Coronary artery (tissue), 2 donors: ENCODE measurements at places on chromosomes 12 and 14.

- no peak for DNase-seq
Observed at GRCh38 chr12:123356159-123356670, 8.4 kb downstream of the SBNO1 start.

DNA sequence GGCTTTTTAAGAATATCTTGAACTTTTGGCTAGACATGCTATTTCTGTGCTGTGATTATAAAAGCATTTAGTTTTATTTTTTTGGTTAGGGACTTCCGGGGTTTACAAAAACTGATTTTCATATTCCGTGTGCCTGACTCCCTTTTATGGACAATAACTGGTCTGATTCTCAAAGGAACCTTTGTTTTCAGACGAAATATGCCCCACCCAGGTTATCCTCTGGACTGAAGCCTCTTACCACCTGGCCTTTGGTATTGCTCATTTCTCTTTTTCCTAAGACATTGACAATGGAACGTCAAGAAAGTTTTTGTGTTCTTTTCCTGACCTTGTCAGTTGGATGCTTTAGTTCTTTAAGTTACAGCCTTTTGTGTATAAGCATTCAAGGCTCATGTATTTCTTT, 10.8 kb downstream of the TIGAR start:
- no peak for DNase-seq

DNA sequence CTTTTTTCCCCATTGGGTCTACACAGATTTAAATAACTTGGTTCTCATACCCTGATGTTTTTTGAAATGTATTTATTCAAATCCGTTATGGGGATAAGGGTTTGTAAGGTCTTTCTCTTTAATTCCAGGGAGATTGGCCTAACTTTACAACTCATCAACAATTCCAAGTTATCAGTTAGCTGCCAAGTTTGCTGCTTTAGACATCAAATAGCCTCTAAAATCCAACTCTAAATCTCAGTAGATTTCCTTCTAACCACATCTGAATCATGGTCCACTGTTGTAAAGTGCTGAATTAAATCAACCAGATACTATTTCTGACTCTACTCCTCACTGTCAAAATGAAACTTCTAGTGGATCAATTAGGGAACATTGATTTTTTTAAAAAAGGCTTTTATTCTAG, 364.1 kb upstream of the E2F7 start:
- DNase-seq, result no peak

DNA sequence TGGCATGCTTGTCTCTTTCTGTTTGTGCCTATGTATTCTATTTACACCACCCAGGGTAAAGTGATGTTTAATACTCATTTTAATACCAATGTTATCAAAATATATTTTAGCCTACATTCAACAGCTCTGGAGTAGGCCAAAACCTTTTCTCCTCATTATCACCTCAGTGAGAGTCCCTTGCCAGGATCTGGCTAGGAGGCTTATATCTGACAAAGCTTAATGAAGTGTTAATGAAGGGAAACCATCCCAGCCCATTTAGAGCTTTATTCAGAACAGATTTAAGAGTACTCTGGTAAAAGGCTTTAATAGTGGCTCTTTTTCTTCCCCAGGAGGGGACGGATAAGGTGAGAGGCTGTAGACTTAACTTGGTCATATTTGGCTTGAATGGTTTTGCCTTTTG, 137.6 kb downstream of the GRIN2B start:
- no peak for DNase-seq

DNA sequence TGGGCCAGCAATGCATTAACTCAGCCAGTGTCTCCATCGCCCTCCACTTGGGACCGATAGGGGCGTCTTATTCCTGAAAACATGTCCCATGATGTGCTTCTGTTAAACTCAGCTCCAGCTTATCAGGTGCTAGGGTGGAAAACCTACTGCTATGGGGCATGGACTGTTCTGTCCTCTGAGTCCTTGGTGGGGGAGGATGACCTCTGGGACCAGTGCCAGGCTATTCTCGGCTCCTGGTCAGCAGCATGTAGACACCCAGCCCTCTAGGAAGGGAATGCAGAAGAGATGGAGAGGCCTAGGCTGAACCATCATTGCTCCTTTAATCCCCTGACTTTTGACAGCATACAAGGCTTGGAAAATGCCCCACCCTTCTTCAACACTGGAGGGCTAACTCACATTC, 486.2 kb downstream of the MED13L start:
- no peak for DNase-seq

- DNase-seq, result no peak
Observed at GRCh38 chr12:92133171-92133570, 12.5 kb downstream of the BTG1 start.

DNA sequence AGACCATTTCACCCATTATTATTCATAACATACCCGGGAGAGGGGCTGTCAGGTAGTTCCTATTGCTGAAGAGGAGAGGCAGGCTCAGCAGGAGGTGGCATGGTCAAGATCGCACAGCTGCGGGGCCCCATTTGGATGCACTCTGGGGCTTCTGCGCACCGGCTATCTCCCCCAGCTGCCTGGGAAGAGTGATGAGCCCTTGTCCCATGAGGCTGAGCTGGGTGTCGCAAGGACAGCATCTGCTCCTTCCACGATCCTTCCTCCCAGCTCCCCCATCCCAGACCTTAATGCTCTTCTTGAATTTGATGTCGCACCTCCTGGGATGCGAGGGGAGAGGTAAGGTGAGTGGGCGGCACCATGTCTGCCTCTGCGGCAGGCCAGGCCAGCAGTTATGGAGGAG, 62.6 kb downstream of the SLC24A4 start:
- DNase-seq, result no peak

- peak; percentile 83 for DNase-seq
Observed at GRCh38 chr12:2794191-2794735, 507 bp upstream of the FKBP4 start.

DNA sequence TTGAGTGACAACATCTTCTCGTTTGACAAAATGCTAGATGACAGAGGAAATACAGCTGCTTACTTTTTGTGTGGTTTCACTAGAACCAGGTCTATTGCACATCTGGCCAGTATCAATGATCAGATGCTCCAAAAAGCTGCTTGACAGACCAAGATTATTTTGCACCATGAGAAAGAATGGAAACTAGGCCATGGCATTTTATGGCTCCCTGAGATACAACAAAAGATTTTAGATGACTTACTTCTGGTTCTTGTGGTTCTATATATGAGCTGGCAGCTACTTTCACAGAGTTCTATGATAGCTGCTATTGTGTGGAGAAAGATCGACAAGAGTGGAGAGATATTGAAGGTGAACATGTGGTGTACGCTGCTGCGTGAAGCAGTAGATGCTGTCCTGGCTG, 25.9 kb upstream of the PPFIBP1 start:
- no peak for DNase-seq

DNA sequence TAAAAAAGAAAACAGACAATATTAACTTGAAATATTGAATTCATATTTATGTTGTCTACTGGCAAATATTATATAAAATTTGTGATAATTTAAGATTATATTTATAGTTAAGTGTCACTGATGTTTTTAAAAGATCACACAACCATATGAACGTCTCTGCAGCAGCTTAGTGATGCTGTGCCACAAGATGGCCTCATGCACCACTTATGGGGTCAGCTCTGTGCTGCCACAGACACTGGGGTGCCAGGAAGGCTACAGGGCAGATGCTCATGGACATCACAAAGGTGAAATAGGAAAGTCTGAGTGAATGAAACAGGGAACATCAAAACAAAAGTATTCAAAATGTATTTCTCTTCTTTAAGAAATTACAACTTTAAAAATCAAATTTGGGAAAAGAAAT, 13.1 kb downstream of the ATXN3 start:
- DNase-seq, result no peak

GRCh38 chr14:95190857-95191256, 33.5 kb upstream of the DICER1 start:
- peak; percentile 36 for DNase-seq

DNA sequence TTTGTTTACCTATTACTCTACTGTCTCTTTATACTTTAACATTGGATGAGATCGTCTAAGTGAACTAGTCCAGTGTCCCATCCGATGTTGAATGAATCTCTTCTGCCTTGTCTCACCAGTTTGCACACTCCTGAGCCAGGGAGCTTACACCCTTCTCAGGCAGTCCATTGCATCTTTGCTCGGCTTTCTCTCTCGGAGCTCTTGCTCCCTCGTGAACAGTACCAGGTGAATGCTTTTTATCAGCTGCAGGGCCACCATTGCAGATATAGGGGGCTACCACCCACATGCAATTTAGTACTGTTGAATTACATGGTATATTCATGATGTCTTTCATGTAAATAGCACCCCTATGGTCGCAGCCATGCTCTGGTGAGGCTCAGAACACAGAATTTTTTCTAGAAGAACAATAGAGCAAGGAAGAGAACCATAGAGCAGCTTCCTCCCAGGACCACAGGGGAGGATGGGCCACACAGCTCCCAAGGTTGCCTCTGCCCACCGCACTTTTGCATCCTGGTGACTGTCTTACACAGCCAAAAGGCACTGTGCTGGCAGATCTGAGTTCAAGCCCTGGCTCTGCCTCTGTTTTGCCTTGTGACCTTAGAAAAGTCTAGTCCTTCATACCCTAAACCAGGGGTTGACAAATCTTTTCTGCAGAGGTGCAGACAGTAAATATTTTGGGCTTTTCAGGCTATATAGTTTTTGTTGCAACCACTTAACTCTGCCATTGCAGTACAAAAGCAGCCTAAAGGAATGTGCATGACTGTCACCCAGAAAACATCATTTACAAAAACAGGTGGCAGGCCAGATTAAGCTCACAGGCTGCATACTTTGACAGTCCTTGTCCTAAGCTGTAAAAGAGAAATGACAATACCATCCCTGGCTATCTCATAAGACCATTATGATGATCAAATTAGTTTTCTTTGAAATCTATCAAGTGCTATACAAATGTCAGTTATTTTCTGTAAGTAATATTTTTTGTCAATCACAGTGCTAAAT, 35.4 kb downstream of the PLEKHG7 start:
- no peak for DNase-seq

DNA sequence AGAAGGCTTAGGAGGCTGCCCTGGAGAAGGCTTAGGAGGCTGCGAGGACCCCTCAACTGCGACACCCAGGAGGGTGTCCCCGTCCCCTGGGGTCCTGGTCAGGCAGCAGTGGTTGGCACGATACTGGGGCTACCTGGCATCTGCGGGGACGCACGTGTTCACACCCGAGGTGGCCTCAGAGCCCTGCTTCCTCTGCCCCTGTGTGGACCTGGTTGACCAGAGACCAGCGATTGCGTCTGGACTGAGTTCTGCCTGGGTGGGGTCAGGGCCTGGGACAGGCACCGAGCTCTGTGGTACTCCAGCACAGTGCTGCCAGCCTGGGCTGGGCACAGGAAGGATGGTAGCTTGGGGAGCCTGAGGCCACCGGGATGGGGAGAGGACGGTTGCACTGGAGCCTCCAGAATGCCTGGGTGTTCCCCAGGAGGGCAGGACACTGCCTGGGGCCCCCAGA, 735 bp downstream of the ASPG start:
- peak; percentile 71 for DNase-seq

DNA sequence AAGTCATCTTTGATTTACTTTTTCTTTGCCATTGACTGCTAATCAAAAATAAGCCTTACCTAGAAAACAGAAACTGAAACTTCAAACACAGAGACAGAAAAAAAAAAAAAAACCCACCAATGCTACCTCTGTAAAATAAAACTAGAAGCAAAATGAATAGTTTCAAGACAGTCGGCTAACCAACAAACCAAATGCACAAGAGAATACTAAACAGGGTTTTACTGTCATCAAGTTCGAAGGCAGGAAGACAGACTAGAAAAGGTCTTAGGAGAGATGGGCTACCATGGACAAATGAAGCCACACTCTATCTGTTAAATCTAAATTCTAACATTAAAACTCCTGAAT, 59.5 kb downstream of the SEL1L start:
- no peak for DNase-seq

DNA sequence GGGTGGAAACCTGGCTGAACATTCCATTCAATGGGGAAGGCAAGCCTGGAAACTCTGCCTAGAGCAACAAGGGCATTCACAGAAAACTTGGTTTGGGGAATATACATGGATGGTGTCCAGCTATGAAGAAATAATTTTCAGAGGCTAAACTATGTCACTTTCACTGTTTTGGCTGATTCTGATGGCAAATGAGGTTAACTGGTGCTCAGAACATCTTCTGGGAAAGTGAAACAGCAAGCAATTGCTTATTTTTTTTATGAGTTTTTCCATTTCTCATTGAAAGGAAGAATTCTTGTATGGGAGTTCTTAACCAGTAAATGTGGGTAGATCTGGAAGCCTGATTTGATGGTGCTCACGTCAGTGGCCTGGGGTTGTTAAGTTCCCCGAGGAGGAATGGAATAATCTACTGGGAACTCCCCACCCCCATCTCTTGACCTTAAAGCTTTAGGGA, 132.8 kb upstream of the BTG1 start:
- DNase-seq, result no peak

DNA sequence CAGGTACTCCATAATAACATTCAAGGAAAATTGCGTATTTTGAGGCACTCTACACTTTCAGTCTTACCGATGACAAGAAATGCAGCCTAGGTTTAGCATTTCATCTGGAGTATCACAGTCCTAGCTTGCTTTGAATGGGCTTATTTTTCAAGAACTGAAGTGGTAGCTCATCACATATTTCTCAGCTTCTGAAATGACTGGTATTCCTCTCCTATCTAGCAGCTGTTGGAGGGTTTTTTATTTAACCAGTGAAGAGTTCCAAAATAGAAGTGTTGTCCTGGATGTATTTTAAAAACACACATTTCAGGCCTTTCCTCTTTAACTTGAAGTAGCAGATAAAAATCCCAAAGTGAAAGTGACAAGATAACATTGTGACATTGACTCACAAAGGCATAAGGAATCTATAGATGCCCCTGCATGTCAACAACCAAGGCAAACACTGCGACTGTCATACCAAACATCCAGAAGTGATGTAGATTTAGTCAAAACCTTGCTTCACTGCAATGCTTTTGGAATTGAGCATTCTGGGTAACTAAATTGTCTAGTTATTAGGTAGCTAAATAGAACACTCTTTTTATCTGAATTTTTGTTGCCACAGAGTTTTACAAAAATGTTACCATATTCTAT, 182.2 kb upstream of the FBXO33 start:
- DNase-seq, result no peak

GRCh38 chr12:22539055-22539454, 5.3 kb downstream of the C2CD5 start:
- no peak for DNase-seq

DNA sequence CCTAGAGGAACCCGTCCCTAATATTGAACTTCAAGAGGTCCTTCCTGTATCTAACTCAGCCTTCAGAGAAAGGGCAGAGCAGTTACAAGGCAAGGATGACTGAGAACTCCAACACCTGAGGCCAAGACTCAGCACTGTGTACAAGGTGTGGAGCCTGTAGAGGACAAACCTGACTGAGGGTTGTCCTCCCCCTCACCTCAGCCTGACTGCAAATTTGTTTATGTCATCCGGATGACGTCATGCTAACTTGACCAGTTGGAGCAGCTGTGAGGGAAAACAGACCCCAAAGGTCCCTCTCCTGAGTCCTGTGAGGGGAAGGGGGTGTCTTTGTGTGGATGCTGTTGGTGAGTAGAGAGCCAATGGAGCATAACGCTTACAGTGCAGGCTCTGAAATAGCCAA, 4.3 kb downstream of the CRACR2A start:
- no peak for DNase-seq

- no peak for DNase-seq
Observed at GRCh38 chr12:1560704-1561103, 33.7 kb downstream of the FBXL14 start.
